ENCODE measurements at places on chromosomes 16 and 17.
A peak's percentile ranks its signal among the peaks of the same experiment; 100 is the strongest.

GRCh38 chr17:39082482-39082881, 69.0 kb downstream of the PLXDC1 start:
- no peak for DNase-seq

DNA sequence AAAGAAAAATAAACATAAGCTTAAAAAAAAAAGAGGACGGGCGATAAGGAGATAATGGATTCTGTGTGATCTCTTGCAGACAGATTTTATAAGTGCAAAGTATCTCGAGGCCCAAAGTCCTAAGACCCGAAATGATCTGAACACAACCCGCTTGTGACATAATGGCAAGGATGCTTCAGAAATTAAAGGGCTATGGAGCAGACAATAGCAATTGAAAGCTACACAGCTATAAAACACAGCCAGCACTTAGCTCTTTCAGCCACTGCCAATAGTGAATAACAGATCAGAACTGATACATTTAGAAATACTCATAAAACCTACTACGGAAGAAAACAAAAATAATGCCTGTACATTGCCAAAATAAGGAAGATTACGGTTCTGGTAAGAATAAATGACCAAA, 117.5 kb downstream of the ZFHX3 start:
- no peak for DNase-seq

DNA sequence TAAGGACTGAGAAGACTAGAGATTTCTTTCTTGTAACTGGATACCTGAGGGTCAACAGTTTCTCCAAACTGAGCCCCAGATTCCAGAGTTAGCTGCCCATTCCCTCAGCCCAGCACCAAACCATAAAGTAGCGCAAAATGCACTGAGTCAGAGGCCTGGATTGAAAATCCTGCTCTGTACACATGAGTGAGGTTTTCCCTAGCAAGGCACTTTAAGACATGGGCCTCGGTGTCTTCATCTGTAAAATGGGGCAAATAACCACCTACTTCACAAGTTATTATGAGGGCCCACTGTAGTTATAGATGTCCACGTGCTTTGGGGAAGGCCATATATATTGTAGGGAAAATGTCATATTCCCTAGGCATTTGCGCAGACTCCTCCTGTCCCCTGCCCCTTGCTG, 10.3 kb upstream of the DLX4 start:
- no peak for DNase-seq

DNA sequence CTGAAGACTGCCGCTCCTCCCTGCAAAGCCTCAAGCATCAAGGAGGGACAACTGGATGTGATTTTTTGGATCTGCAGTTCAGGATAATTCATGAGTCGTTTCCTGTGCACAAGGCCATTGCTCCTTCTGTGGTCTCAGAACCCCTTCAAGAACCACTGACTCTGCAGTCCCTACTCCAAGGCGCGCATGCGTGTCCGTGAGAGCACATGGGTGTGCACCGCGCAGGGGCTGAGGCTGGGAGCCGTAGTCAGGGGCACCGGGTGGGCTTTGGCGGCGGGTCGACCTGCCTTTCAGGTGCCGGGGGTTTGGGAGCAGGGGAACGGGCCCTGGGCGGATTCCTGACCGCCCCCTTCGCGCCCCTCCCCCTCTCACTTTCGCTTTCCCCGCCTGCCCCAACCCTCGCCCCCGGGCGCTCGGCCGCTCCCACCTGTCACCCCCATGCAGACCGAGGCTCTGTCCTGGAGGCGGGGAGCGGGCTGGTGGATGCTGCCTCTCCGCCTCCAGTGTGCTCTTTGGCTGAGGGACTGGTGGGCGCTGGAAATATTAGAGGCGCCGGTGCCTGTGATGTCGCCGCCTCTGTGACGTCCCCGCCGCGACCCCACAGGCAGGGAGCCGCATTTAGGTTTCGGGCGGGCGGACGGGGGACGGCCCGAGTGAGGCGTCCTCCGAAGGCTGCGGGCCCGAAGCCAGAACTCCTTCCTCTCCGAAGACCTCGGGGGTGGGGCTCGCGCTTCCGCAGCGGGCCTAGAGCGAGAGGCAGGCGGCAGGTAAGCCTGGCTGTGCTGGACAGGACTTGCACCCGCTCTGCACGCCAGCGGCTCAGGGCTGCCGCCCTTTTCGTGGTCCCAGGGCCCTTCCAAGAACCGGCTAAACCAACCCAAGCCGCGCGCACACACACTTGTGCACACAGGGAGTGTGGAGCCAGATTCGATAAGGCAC, at the start of gene SPATA32:
Gene SPATA32, minus strand, starts transcription at position 518 of the 939 bp plus-strand sequence. Its CDS starts 78 bp downstream, at position 440.
- DNase-seq = no peak

GRCh38 chr16:80318107-80318506, 222.7 kb upstream of the DYNLRB2 start:
- DNase-seq = no peak

DNA sequence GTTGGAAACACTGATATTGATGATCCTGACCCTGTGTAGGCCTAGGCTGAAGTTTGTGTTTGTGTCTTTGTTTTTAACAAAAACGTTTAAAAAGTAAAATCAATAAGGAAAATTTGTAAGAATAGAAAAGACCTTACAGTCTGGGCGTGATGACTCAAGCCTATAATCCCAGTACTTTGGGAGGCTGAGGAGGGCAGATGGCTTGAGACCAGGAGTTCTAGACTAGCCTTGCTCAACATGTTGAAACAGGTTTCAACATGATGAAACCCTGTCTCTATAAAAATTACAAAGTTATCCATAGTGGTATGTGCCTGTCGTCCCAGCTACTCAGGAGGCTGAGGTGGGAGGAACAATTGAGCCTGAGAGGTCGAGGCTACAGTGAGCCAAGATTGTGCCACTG, 18.3 kb upstream of the TOM1L1 start:
- DNase-seq = no peak

DNA sequence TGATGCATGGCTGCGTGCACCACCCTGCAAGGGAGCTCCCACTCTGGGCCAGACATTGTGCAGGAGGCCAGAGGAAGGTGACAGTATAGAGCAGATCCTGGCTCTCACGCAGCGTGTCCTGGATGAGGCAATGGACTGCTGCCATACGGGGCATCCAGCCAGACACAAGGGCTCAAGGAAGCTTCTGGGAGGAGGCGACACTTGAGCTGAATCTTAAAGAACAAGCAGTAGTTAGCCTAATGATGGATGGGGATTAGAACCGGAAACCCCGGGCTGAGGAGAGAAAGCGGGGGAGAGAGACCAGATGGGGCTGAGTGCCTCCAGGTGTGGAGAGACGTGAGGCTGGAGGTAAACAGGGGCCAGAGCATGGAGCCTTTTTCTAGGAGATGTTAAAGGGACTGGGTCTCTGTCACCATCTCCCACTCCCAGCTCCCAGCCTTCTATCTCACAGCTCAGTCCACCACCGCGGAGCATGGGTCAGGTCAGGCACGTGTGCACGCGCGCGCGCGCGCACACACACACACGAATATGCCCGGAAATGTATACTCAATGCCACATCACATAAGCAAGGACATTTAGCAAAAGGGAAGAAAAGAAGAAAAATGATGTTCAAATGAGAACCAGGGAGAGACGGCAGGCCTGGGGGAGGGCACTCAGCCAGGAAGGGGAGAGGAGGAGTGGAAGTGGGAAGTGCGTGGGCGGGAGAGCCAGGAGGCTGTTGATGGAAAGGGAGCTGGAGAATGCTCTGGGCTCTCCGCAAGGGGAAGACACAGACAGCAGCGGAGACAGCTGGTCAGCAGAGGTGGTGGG, 46.3 kb downstream of the CCDC42 start:
- peak; percentile 54 for DNase-seq

GRCh38 chr16:67036323-67036741, 7.4 kb downstream of the CBFB start:
- DNase-seq = no peak

DNA sequence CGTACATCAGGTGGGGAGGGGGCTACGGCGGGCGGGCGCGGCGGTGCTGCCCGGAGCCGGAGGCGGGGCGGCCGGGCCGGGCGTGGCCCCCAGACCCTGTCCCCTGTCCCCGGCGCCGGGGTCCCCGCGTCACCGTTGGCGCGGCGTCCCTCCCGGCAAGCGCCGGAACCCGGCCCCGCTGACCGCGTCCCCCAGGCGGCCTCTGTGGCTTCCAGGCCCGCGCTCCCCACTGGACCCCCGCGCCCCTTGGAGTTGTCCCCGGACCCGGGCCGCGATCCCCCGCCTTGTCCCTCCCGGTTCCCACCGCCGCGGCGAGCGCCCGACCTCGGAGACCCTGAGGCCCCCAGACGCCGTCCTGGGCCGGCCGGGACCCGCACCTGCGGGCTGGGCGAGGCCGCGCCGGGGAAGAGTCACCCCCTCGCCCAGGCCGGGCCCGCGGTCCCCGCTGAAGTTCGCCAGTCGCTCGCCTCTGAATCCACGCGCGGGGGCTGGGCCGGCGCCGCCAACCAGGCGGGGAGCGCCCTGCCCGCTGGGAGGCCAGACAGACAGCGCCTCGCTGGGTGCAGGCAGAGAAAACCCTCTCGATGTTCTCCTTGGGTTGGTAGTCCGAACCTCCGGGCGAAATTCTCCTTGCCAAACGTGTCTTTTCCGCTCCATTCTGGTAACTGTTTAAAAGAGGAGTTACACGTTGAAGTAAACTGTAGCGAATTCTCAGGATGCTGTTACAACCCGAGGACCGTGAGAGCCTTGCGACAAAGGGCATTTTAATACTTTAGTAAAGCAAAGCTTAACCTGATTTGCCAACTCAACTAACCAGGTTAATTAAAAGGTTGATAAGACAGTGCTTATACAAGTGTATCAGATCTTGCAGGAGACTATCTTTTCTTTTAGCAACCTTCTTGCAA, 761 bp downstream of the GAN start:
- DNase-seq = no peak

DNA sequence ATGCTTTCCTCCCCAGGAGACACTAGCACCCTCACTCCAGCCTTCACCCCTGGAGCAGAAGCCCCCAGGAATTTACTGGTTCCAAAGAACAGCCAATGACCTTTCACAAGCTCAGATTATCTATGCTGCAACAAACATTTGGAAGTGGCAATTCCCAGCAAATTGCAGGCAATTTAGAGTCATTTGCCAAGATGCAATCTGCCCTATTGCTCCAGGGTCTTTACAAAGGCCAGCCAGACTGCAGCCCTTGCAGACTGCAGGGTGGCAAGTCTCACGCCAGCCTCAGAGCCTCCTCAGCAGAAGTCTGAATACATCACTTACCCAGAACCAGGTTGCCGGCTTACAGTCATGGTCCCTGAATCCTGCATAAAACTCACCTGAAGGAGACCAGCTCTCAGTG, 21.8 kb downstream of the AXIN1 start:
- DNase-seq = no peak
